ENCODE measurements at places on chromosomes 7 and 10.

DNA sequence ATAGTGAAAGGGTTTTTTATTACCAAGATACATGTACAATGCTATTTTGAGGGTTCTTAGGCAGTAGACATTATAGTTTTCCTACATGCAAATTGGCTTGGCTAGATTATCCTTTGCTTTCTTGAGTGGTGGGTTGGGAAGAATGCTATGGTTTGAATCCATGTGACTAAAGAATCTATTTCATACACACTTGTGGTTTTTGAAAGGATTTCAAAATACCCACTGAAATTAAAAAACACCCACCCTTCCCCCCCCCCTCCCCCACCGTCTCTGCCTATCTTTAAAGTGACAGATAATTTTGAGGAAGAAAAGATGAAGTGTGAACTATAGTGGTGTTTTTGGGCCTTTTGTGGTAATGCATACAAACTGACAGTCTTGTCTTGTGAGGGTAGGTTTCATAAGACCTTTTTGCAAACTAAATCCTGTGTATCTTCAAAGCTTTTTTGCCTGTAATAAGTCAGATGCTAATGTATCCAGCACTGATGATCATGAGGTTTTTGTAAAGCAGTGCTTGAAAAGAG is 90.9 kb downstream of the TPST1 start:
- DNase-seq = no peak

GRCh38 chr10:117596706-117597105 is 54.2 kb downstream of the EMX2 start:
- DNase-seq = no peak

DNA sequence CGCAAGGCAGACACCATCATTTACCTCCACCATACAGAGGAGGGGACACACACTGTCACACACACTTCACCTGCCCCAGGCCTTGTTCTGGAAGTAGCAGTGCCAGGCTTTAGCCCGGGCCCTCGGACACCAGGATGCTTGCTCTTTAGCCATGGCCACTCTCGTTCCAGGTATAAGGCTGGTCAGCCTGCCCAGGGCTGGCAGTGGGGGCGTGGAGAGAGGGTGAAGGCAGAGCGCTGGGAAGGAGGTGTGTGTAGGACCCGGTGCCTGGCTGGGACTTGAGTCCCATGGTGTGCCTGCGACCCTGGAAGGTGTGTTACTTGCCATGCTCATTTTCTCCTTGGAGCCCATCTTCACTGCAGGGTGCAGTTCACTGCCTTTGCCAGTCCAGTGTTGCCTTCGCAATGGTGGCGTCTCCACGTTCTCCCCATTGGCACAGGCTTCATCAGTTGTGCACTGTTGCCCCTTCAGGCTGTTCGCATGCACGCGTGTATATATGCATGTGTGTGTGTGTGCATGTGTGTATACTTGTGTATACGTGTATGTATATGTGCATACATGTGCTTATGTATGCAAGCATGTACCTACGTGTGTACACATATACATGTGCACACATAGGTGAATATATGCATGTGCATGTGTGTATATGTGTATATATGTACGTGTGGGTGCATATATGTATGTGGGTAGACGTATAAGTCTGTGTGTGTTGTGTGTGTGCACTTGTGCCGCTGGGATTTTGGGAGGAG is 153.4 kb downstream of the CAMK1D start:
- no peak for DNase-seq

- no peak for DNase-seq
Observed at GRCh38 chr10:100886963-100887362, 25.8 kb upstream of the SLF2 start.

GRCh38 chr7:21743493-21743892 is 200.7 kb downstream of the DNAH11 start:
- no peak for DNase-seq

- no peak for DNase-seq
Observed at GRCh38 chr7:4070214-4070613, 611.9 kb upstream of the FOXK1 start.

DNA sequence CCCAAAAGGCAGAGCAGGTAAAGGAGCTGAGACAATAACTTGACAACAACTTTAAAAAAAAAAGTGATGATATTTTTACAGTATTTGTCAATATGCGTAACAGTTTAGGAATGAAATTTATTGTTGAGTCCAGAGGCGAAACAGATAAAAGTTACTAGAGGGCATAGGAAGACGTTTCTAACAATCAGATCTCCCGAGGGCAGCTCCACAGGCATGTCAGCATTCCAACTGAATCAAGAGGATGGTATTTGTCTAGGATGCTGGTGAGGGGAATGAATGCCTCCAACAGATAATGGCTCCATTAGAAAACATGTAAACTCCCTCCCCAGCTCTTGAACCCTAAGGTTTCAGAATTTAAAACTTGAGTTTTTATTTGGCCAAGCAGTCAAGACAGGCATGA is 733.9 kb upstream of the SORCS1 start:
- no peak for DNase-seq

DNA sequence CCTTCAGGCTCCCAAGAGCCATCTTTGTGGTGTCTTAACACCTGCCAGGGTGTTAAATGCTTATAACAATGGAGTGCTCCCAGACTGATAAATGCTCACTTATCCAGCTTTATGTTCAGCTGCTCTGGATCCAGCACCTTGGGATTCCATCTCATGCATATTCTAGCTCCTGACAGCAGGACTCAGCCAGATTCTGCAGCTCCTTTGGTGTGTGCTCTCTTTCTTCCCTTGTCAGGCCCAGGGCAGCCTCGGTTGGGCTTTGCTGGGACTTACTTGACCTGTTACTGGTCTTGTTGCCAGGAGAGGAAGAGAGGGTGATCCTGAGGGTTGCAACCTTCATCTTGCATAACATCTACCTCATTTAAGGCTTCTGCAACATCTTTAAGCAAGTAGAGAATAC is 59.4 kb upstream of the CCNY start:
- no peak for DNase-seq

GRCh38 chr7:125278318-125278717 is 348.7 kb upstream of the POT1 start:
- no peak for DNase-seq

GRCh38 chr7:105578496-105578895 is 2.8 kb downstream of the EFCAB10 start:
- no peak for DNase-seq

DNA sequence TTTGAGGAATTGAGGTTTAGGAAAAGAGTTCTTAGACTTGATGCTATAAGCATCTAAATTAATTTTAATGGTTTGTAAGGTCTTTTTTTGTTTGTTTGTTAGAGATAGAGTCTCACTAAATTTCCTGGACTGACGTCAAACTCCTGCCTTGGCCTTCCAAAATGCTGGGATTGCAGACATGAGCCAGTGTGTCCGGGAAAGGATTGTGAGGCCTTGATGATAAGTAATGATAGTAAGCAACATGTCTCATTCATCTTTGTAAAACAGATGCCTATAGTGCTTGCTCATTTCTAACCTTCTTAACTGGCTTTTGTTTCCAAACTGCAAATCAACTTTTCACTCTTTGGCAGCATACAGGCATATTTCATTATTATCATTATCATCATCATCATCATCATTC is 176.0 kb upstream of the KCND2 start:
- no peak for DNase-seq

GRCh38 chr10:26436848-26437247 is 1.3 kb upstream of the APBB1IP start:
- DNase-seq = no peak

- no peak for DNase-seq
Observed at GRCh38 chr10:16799621-16800020, 17.6 kb downstream of the RSU1 start.

DNA sequence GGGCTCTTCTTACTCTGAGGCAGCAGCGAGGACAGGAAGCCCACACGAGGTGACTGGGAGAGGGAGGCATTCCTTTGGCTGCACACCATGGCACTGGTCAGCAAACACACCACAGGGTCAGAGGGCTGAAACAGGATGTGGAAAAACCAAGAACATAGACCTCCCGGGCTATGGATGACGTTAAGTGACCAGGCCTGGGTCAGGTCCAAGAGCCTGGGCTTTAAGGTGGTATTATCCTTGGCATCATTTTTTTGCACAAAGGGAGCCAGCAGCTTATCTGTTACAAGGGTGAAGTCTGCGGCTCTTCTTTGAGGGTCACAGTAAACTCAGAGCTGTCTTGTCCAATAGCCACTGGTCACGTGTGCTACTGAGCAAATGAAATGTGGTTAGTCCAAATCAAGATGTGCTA is 7.0 kb downstream of the WDR91 start:
- no peak for DNase-seq

GRCh38 chr10:91652364-91652763 is 19.5 kb upstream of the PPP1R3C start:
- no peak for DNase-seq

- no peak for DNase-seq
Observed at GRCh38 chr7:148185041-148185440, 405.5 kb upstream of the C7orf33 start.

DNA sequence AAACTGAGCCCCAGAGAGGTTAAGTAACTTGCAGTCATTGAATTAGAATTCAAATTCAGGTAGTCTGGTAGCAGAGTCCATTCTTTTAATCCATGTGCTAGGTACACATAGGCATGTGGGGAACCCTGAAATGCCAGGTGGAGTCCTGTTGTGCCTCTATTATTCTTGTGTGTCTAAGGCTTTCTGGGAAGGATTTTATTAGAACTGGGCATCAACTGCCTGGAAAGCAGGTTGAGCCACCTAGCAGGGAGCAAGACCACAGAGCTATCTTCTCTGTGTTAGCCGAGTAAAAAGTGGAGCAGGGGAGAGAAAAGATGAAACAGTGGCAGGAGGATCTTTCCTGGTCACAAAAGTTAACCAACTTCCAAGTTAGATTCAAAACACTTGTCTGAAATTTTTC is 494.6 kb downstream of the LRMDA start:
- DNase-seq = no peak

- DNase-seq = no peak
Observed at GRCh38 chr7:1558181-1558811, 2.3 kb upstream of the TMEM184A start.

GRCh38 chr7:48101968-48102367 is 12.9 kb downstream of the UPP1 start:
- DNase-seq = no peak

DNA sequence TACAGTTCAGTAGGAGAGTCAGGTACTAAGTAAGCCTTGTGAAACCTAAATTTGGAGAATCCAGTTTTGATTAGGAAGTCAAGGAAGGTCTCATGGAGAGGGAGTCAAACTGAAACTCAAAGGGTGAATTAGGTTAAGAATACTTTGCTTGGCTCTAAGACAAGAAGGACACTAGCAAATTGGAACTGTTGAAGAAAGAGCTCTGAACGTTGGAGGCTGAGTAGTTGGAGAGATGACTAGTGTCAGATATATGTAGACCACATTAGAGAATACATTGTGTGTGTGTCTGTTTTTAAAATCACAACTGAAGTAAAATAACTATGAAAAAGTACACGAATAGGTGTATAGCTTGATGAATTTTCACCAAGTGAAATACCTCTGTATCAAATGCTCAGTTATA is 6.3 kb downstream of the VPS26A start:
- DNase-seq = no peak

DNA sequence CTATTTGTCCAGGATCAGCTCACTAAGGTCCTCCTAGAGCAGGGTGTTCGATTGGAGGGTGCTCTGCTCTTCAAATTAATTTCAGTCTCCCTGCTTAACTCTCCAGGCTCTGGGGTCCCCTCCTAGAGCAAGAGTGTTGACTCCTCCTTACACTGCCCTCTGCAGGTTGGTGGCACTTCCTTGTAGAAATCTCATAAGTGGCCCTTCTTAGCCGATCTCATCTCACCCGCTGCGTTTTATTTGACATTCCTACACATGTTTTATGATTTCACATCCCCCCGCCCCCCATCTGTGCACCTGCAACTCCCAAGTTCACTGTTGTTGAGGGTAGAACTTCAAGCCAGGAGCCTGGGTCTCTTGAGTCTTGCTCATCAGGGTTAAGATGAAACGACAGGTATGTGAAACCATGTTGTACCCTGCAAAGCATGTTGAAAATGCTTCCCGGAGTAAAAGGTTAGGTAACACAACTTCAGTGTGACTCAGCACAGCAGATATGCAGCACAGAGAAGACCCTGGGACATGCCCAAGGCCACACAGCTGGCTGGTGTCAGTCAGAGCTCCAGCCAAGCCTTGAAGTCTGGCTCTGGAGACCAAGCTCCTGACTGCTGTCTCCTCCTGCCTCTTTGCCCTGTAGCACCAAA is 171.2 kb downstream of the PRKAG2 start:
- DNase-seq = no peak

GRCh38 chr7:1537535-1538412 is 7.3 kb downstream of the MAFK start:
- DNase-seq = peak; percentile 87

DNA sequence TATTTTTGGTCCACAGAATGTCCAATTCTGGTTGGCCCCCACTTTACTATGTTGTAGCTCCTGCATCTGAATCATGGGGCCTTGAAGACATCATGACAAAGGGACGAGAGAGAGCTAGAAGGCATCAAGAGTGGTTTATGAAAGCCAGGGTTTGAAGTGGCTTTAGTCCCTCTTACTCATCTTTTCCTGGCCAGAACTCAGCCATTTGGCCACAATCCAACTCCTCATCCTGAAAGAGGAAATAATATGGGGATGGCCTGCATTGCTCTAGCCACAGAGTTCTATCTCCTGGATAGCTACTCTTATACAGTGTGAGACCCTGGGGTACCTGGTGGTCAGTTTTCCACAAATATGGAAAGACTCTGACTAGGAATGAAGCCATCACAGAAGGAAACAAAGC is 418.9 kb downstream of the XPNPEP1 start:
- DNase-seq = no peak

DNA sequence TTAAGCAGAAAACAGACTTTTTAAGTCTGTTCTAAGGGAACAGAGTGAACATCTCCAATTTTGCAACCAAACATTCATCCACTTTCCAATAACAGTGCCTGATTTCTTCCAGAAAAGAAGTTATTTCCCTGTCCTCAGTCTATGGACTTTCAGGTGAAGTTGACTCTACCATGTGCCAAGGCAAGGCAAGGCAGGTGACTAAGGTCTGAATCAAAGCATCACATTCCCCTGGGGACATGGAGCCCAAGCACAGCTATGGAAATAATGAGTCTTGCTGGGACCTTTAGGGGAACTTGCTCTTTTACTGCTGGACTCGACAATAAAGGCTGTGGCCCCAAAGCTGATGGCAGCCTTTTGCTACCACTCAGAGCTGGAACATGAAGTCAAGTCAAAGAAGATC is 182.2 kb downstream of the FGFR2 start:
- DNase-seq = no peak

- no peak for DNase-seq
Observed at GRCh38 chr7:139886206-139886605, 57.1 kb downstream of the TBXAS1 start.

All from glomerular endothelial cell (primary cell).